ENCODE measurements at places on chromosomes 11 and 22.
A peak's percentile ranks its signal among the peaks of the same experiment; 100 is the strongest.

- no peak for DNase-seq
Observed at GRCh38 chr22:21570398-21570797, 2.9 kb downstream of the UBE2L3 start.

DNA sequence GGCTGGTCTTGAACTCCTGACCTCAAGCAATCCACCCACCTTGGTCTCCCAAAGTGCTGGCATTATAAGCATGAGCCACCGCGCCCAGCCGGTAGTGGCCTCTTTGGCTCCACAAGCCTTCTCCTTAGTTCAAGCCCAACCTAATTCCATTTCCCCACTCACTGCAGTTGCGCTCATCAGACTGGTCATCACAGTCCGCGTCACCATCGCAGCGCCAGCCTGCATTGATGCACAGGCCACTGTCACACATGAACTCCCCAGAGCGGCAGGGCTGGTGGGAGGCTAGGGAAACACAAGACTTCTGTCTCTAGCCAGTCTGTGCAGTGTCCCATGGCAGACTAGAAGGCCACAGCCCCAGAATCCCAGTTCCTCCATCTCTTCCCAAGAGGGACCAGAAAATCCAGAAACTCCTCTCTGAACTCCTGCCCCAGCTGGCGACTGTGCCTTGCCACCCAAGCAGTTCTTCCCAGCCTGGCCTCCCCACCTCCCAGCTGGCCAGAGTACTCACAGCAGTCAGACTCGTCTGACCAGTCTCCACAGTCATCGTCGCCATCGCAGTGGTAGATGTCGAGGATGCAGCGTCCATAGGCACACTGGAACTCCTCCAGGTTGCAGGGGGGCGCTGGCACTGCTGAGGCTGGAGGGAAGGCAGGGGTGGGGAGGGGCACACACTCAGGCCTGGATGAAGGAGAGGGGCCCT lies 19.8 kb downstream of the LRP4 start:
- DNase-seq: no peak

- no peak for DNase-seq
Observed at GRCh38 chr11:47317064-47317828, 35.3 kb downstream of the MYBPC3 start.

DNA sequence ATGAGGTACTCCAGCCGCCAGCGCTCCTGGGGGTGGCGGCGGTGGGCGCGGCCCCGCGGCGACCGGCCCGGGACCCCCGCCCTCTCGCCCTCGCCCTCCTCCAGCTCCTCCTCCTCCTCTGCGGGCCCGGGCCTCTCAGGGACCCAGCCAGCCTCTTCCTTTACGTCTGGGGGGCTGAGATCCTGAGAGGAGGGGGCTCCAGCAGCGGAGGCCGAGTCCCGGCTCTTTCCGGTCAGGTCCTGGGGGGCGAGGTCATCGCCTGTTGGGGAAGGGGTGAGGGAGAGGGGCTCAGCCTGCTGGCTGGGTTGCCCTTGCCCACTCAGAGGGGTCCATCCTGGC lies 4.3 kb downstream of the ZFTA start:
- no peak for DNase-seq

DNA sequence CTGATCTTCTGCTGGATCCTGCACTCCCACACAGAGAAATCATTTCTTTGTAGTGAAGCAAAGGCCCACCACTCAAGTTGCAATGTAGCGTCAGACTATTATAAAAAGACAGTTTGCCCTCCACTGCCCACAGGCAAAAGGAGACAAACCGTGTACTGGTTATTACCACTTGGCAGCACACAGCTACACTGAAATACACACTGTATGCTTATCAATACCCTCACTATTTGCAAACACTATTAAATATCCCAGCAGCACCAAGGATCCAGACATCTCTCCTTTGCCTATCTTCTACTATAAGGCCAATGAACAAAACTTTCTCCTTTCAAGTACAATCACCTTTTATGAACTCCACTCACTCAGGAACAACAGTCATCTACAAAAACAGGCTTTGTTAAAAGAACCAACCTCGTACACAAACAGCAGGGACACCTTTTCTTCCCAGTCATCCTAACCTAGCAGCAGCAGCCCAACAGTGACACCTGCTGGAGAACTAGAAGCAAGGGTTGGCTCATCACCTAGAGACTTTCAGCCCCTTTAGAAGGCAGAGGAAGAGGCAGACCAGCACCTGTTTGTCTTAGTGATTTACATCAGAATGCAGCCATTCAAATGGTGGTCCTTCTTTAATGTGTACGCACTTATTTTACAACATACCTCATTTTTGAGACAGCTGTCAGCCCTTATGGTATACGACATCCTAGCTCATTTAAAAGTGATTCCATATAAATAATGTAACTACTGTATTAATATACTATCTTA lies 56.1 kb downstream of the AMBRA1 start:
- DNase-seq: peak; percentile 59

DNA sequence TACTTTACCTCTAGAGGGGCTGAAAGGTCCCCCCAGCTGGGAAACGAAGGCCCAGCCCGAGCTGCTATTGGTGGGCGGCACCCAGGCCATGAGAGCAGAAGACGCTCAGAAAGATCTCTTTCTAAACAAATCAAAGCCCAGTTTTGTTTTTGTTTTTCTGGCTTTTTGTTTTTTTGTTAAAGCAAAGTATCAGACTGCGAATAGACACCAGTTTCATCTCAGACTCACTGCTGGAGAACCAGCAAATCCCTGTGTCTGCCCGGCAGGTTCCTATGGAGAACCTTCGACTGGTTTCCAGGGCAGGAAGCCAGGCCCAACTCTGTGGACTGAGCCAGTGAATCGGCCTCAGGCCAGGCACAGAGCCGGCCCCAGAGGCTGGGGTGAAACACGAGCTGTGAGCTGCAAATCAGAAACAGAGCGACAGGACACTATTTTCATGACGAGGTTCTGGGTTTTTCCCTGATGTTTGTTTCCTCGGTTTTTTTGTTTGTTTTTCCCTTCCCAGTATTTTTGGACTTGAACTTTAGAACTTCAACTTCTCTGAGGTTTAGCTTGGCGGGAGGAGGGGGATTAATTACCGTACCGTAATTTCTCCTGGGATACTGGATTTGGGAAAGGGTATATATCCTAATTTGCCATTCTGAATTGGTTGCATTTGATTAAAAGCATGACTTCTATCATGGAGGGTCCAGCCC lies 16.0 kb upstream of the B4GALNT4 start:
- DNase-seq: no peak

DNA sequence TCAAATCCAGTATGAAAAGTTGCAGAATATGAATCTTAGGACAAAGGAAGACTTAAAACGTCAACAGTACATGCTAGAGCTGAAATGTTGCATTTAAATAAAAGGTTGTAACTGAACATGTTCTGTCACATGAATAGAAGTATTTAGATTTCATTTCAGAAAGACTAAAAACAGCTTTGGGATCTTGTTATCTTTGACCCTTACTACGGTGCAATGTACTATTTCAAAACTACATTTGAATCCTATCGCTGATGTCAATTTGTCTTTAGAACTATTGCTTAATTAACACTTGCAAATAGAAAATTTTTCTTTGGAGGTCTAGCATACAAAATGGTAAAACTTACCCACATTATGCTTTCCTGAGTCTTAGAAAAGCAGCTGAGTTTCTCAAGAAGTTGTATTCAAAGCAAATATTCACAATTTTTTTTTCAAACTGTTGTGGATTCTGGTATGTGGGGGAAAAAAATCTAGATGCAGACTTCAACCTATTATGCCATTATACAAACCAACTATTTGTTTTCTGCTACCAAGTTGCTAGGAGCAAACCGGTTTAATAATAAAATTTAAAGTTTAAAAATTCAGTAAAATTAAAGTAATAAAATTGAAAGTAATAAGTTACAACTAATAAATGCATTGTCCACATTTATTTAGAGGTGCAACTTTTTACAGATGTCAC lies 25.4 kb downstream of the CSTF3 start:
- no peak for DNase-seq

DNA sequence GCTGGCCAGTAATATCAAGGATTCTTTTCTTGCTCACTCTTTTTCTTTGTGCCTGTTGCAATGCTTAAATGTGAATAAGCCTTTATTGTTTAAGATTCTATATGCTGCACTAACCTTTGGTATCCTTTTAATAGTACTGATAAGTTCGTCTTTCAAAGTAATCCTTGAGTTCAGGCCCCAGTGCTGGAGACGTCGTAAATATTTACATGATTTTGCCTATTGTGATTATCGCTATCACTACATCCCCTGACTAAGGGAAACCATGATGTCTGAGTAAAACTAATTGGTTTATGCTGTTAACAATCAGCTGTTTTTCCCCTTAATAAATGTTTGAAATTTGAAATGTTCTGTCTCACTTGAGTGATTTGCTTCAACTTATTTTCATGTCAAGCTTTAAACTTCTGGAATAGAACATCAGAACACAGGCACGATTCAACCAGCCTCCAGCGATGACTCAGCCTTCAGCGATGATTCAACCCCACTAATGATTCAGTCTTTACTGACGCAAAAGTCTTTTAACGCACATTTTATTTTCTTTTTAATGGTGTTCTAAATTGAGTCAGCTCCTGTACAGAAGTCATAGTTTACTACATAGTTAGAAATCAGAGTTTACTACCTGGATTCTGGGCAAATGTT lies 3.9 kb downstream of the HTATIP2 start:
- DNase-seq: no peak

DNA sequence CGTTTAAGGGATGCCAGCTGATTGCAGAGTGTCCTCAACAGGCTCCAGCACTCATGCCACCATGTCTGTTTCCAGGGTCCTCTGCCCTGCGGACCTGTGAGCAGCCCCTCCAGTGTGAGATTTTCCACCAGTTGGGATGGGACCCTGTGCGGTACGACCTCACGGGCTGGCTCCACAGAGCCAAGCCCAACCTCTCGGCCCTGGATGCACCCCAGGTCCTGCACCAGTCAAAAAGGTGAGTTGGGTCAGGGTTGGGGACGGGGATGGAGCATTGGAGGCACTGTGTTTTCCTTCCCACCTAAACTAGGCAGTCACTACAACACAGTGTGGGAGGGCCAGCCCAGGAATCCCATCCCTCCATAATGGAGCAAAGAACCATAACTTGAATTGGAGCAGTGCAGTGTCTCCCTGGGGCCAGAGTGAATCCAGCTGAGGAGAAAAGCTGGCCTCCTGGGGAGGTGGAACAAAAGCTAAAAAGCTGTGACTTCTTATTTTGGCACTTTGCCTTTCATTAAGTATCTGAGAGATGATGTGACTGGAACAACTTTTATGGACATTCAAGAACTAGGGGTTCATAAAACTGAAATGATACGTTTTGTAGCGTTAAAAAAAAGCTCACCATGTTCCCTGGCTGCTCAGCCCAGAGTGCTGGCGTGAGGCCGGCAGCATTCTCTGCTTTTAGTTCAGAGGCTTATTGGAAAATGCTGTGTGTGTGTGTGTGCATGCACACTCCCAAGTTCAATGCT lies 101.8 kb downstream of the MYO18B start:
- DNase-seq: no peak

GRCh38 chr22:46251816-46252380 lies 1.8 kb upstream of the CDPF1 start:
- DNase-seq: no peak

DNA sequence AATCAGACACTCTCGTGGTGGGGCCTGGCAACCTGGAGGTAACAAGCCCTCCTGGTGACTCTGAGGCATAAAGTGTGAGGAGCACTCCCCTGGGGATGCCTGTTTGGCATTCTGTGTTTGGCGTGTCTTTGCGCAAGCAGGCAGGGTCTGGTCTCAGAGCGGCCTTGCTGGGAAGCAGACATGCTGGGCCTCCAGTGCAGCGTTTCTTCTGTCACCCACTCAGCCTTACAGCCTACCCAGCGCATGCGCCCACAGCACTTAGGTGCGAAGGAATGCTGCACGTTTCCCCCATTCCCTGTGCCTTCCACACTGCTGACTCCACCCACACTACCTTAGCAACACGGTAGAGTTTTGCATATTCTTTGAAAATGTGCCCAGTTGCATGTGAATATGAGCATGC lies 7.4 kb upstream of the CXCR5 start:
- no peak for DNase-seq

DNA sequence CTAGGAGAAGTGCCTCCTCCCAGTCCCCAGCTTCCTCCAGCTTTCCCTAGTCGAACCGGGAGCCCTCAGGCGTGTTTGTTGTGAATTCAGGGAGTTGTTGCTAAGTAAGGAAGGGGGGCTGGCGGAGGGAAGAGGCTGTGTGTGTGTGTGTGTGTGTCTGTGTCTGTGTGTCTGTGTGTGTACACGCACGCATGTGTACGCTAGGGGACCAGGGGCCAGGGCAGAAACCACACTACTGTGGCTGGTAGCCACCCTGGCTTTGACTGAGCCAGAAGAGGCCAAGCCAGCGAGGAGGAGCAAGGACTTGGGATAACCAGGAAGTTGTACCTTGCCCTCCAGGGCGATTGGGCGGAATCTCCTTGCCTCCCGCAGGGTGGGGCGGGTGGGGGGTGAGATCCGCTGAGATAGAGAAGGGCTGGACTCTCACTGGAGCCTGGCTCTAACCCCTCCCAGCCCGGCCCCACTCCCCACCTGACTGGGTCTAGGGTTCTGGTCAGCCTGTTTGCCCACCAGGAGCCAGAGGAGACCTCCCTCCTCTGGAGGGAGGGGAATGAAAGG lies 7.5 kb downstream of the BCL9L start:
- DNase-seq: no peak

GRCh38 chr11:35986947-35987346 lies 43.1 kb downstream of the LDLRAD3 start:
- DNase-seq: no peak

DNA sequence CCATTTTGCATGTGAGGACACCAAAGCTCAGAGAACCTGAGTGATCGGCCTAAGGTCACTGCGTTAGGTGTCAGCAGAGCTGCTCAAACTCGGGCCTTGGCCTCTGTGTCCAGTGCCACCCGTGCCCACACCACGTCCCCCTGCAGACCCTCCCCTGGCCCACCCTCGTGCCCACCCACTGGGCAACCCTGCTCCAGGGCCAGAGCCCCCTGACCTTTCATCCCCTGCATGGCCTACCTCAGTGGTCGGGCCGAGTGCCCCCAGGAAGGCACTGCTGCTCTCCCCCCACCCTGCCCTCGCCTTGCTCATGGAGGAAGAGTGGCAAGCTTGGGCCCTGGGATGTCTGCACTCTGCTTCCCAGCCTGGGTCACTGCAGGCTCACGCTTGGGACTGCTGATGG lies 17.7 kb downstream of the B3GAT1 start:
- DNase-seq: no peak

GRCh38 chr11:58639669-58640068 lies 17.2 kb downstream of the CNTF start:
- DNase-seq: no peak

GRCh38 chr11:63553759-63554158 lies 9.4 kb downstream of the PLAAT2 start:
- no peak for DNase-seq

DNA sequence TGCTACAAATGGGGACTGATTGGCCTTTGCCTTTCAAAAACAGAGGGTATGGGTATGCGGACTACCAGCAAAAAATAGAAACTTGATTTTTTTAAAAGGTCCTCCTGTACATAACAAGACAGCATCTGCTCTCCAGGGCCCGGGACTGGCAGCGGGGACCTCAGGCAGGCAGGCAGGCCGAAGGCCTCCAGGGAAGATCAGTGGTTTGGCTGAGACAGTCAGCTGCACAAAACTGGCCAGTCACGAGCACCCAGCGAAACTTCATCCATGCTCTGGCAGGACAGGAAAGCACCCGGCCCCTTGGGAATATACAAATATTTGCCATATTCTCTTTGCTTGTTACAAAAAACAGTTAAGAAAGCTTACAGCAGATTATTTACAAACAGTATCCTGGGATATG lies 11.0 kb downstream of the RPL27A start:
- DNase-seq: no peak

Measured in NCI-H1436 treated with DMSO at 0.1 percent for 48 hours (cell line).